ENCODE measurements at places on chromosomes 7 and 10.

DNA sequence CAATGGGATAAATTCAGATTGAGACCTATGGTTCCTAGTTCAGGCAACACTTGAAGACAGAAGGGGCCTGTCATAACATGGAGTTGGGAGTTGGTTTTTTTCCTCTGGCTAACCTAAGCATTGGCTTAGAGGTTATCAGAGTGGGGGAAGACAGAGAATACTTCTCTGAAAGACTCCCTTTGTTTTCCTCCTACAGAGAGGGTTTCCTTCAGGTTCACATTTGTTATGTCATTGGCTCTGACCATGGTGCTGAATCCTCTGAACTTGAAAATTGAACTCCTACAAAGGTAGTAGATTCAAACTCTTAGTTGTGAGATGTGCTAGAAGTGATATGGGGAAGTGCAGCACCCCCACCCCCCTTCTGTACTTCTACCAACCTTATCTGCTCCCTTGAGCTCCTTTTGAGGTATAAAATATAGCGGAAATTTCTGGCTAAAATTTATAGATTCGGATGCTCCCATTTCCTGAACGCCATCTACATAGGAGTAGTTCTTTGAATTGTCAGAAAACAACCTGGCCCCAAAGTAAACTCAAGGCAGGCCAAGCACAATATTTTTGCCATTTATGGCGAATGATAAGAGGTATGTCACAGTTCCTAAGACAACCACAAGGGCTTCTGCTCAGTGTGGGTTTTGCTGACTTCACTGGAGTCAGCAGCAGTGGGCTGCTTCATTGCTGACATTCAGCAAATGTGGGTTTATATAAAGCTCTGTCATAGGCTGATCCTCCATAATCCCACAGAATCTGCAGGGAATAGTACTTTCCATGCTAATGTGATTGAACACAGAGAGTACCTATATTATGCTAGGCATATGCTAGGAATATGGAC, 131.6 kb upstream of the KLF14 start:
- DNase-seq, result peak; percentile 61

DNA sequence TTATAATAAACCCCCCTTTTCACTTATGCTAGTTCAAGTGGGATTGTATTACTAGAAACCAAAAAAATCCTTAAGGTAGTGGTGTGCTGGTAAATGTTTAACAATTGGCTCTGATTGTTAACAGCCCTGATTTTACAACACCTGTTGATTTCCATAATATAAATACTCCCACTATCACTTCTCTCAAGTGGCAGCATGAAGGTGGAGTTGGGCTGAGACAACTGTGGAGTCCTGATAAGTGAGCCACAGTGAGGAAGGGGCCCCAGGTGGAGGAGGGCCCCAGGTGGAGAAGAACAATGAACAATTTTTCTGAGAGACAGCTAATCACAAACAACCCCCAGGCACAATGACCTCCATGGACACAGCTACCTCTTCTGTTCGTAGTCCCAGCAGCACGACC, 26.4 kb downstream of the SSMEM1 start:
- DNase-seq, result no peak

DNA sequence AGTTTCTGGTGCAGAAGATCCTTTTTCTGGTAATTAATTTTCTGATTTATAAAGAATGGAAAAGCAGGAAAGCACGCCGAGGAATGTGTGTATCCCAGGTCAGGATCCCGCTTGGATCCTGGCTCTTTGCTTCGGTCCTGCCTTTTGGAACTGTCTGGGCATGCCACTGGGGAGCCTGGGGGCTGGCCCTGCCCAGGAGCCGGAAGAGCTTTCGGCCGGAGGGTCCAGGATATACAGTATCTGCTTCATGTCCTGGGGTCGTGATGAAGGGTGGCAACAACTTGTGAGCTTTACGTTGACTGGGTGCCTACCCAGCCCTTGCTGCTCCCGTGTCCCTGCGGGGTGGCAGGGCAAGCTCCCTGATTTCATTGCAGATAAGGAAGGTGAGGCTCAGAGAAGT, 2.4 kb downstream of the SH2D4B start:
- DNase-seq, result no peak

GRCh38 chr7:37438906-37439652, 9.6 kb downstream of the ELMO1 start:
- no peak for DNase-seq

DNA sequence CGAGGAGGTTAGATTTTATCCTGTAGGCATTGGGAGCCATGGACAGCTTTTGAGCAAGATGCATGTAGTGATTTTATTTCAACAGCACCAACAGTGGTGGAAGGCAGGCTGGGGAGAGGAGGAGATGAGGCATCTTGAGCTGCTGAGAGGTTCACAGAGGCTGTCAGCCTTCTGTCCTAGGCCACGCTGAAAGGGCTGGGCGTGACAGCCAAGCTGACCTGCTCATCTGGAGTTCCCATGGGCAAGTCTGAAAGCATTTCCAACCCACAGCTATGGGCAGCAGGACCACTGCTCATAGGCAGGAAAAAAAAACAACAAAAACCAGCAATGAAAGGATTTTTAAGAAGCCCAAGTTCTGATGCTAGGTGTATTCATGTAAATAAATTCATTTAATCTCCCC, 7.7 kb downstream of the NEURL1 start:
- DNase-seq, result no peak

GRCh38 chr10:34816501-34817002, 1.5 kb upstream of the PARD3 start:
- peak; percentile 60 for DNase-seq

Data from GM23248 (cell line).